ENCODE measurements at places on chromosomes 2 and 18.

DNA sequence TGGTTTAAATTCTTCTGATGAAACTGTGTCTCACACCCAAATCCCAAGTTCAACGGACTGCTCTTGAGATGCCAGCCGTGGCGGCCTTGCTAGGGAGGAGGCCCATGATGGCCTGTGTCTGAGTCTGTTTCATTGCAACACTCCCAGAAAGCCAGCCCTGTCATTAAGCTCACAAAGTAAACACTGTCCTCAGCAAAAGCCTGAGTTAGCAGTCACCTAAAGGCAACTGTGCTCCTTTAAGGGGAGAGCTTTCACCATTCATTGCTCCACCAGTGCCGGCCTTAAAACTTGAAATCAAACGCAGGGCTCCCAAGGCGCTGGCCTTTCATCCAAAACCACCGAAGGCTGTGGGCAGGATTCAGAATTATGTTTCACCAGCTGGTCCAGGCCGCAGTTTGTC, 42.5 kb upstream of the PPP1CB start:
- DNase-seq = no peak

- no peak for DNase-seq
Observed at GRCh38 chr2:119879502-119879901, 119.8 kb downstream of the PTPN4 start.

DNA sequence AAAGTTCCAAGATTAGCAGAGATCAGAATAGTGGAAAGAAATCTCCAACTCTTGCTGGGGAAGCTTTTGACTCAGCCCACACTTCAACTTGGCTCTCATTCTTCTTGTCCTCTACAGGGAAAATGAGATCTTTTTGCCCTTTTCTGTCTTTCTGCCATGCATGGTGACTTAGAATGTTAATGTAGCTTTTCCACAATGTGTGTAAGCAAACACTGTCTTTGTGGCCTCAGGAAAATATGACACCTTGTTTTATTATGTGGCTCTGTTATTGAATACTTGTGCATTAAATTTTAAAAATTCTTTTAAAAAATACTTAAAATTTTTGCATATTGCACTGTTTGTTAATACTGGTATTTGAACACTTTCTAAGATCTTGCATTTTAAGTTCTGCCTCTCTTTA, 65.4 kb upstream of the WDR75 start:
- DNase-seq = no peak

DNA sequence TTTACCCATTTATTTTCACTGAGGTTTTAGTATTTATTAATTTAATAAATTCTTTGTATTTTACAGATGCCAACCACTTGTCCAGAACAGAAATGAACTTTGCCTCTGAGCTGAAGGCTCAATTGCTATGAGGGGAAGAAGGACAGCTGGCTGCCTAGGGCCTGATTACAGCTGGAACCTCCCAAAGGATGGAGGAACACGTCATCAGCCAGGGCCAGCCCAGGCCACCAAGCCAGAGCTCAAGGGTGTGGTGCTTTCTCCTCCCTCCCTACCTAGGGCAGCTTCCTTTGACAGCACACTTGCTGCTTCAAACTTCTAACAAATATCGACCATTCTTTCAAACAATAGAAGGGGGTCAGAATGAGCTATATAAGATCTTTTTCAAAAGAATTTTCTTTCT, 19.7 kb upstream of the RIOK3 start:
- no peak for DNase-seq

DNA sequence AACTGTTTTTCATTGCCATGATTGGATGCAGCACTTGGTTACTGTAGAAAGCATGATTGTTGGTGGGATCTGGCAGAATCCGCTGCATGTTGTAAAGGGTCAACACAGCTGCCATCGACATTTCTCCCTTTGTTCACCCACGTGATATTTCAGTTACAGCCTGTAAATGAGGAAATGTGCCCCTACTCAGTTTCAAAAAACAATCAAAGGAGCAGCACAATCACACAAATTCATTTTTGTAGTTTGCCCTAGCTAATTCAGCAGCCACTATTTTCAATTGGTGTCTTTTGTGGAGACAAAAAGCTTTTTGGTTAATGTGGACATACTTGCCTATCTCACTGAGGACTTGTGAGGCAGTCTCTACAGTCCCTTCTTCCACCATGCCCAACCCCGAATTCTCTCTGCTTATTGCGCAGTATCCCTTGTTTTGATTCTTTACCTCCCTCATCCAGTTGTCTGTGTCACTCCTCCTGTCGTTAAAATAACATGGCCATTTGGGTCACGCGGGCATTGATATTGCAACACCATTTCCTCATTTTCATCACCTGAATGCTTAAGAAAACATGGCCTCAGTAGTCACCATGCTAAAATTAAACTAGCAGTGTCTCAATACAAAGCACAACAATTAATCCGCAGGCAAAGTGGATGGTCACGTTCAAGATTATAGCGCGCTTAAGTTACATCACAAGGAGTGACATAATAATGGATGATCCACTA, 6.4 kb upstream of the PROC start:
- DNase-seq = no peak

GRCh38 chr2:201152999-201153815, 29.7 kb upstream of the CASP10 start:
- no peak for DNase-seq

- DNase-seq = no peak
Observed at GRCh38 chr2:38433607-38433975, 56.5 kb upstream of the ATL2 start.

- DNase-seq = no peak
Observed at GRCh38 chr2:129907256-129907998, 72.0 kb upstream of the RAB6C start.

DNA sequence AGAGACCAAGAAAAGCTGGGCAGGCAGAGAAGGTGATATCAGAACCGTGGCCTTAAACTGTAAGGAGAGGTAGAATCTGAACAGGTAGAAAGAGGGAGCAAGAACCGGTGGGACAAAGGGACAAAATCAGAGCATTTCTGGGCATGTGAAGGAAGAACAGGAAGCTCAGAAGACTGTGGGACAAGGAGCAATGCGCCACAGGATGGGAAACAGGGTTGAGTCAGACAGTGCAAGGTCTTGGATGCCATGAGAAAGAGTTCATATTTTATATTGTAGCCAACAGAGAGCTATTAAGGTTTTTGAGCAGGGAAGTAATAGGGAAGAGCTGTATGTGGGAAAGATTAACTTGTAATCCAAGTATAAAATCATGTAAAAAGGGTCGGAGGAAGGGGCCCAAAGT, 106.4 kb upstream of the UGP2 start:
- no peak for DNase-seq

Measured in stimulated activated CD4-positive, alpha-beta T cell treated with anti-CD3 and anti-CD28 coated beads, Interleukin-12 subunit alpha, Interleukin-12 subunit beta, amount 100 ng/mL, for 24 hours (primary cell).